Epithelial cell of prostate (primary cell): ENCODE measurements at places on chromosomes 3 and 15.

DNA sequence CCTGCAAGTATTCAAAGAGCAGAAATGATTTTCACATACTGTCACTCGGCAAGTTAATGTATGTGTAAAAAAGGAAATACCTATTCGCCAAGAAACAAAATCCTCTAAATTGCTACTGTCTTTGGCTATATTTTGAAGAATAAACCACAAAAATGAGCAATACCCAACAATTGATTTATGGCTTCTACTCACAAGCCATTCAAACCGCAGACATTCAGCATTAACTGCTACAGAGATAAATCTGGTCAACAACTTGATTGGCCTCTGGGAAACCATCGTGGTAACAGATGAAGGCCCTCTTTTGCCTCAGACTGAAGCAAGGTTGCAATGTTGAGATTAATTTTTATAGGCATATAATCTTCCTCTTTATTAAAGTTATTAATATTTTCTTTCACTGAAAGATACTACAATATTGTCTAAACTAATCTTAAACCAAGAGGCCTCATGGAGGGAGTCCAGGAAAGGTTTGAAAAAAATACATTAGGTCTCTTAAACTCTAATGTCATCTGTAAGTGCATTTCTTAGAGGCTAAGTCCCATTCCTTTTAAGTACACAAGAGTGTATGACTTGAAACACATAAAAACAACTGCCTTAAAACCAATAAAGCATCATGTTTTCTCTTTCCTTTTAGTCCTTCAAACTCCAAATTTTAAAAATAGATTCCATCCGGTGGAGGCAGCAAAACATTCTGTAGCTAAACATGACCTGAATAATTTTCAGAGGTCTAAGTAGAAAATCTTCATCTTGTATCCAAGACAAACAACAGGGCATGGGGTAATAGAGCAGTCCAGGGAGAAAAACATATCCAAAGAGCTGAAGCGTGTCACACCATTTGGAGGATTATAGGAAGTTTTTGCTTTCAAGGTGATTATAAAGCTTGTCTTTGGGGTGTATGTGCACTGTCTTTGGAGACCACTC lies 162.4 kb upstream of the TGFBR2 start:
- no peak for DNase-seq

DNA sequence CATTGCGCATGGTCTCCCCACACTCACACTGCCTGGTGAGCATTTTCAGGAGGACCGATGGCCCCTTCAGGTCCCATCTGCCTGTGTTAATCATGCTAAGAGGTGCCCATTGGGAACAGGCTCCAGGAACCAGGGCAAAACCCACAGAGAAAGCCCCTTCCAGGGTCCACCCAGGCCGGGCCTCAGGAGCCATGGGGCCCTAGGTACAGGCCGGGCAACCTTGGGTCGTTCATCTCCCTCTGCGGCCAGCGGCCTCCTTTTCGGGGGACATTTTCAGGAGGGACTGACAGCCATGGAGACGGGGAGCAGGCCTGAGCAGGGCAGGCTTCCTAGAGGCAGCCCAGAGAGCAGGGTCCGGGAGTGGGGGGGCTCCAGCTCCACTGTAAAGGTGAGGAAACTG lies 68.0 kb upstream of the TAMM41 start:
- DNase-seq, result no peak

DNA sequence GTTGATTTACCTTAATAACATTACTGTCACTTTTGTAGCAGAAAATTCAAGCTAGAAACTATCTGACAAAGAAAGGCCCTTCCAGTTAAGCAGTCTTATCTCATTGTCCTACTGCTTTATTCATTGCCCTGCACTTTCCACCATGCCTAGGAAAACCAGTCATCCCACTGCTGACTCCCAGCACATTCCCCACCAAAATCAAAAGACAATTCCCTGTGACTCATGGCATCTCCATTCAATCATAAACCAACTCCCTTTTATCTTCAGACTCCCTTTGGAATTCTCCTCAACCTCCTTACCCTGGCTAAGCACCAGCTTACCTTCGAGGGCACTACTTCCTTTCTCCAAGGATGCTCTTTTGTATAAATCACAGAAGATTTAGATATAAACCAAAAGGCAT lies 184.3 kb downstream of the PLCH1 start:
- no peak for DNase-seq

- no peak for DNase-seq
Observed at GRCh38 chr15:101303408-101303807, 8.4 kb upstream of the SNRPA1 start.

GRCh38 chr3:139836698-139837464 lies 98.1 kb upstream of the CLSTN2 start:
- no peak for DNase-seq

DNA sequence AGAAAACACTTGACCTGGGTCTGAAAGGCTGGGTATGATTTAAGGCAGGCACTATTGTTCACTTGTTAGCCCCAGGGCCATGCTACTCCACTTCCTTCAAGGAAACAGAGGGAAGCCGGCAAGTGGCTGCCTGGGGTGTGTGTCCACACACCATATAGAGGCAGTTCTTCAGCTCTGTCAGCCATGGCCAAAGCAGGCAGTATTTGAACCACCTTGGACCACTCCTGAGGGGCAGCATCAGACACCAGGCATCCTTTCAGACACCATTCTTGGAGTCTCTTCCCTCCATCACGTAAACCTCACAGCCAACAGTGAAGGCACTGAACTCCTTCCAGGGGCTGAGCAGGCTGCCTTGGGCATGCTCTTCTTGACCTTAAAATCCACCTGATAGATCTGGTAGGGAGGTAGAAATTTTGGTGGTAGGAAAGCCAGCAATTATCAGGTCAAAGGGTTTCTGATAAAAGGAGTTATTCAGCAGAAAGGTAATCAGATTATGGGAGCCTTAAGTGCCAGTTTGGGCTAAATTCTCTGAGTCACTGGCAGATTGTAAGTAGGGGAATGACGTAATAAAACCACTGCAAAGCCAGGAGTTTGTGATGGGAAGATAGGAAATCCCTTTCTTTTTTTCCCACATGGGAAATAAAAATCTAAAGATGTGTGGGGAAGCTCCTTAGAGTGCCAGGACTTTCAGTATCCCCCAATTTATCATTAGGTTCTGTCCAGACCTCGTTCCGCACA lies 20.2 kb downstream of the TGFBR2 start:
- no peak for DNase-seq

DNA sequence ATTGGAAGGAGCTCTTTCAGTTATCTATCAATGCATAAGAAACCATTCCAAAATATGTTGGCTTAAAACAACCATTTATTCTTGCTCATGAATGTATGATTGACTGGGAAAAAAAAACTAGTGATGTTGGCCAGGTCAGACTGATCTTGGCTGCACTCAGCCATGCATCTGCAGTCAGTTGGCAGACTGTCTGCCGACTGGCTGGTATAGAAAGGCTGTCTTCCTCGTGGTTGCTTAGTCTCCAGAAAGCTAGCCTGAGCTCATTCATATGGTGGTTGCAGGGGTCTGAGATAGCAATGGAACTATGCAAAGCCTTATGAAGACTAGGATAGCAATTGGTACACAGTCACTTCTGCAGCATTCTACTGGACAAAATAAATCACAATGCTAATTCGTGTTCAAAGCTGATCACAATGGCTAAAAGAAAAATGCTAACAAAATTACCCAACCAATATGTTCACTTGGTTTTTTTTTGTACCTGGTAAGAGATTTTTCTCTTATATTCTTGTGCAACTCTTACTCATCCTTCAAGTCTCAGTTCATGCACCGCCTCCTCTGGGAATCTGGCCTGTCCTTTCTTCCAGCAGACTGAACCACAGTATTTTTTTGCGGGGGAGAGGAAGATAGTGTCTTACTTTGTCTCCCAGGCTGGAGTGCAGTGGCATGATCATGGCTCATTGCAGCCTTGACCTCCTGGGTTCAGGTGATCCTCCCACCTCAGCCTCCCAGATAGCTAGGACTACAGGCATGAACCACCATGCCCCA lies 126.8 kb downstream of the KCNAB1 start:
- no peak for DNase-seq

DNA sequence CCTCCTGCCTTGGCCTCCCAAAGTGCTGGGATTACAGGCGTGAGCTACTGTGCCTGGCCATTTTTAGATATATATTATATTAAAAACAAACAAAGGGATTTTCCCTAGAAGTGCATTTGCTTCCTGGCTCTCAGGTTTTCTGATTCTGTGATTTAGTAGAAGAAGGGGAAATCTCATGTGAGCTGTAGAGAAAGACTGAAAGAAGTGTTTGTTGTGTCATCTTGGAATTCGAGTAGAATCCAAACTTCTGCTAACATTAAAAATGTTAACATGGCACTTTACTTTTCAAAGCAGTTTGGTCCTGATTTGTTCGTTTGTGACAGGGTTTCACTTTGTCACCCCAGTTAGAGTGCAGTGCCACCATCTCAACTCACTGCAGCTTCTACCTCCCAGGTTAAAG lies 34.9 kb downstream of the IQGAP1 start:
- DNase-seq, result no peak

GRCh38 chr3:158434412-158435038 lies 136.5 kb upstream of the MLF1 start:
- DNase-seq, result no peak

DNA sequence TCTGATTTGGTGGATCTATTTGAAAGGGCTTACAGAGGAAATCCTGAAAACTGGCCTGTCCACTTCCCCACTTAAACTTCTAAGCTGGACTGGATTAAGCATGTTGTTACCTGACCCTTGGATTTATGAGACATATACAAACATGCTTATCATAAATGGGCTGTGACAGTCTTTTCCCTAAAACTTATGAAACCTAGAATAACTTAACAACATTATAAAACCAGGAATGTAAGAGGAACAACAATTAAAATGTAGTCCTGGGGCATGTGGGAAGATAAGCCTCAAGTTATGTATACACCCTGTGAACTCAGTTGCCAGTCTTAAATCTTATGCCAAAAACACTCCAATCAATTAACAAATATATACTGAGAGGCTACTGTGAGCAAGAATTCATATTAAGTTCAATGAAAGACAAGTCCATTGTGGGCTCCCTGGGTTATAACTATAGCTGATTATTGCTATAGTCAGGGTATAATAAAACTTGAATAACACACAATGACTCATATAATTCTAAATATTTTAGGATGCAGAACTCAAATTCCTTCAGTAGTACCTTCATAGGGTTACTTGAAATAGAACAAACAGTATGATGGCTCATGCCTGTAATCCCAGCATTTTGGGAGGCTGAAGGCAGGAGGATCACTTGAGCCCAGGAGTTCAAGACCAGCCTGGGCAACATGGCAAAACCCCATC lies 87.2 kb upstream of the PPIB start:
- peak; percentile 29 for DNase-seq

GRCh38 chr15:73928971-73929627 lies 2.8 kb downstream of the LOXL1 start:
- DNase-seq, result no peak

- DNase-seq, result no peak
Observed at GRCh38 chr15:90300988-90301706, 35.7 kb downstream of the NGRN start.

DNA sequence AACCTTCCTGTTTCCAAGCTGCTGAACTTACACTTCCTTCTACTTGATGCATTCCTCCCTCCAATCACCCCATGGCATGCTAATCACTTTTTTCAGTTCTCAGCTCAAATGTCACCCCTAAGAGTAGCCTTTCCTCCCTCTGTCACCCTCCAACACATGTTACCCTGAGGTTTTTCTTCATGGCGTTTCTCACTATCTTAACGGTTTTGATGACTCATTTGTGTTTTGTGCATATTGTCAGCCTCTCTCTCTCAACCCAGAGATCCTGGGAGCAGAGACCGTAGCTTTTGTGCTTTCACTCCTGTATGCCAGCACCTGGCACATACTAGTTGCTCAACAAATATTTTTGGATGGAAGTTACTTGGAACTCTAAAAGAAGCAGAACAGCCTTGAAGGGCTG lies 24.5 kb downstream of the LRRC3B start:
- no peak for DNase-seq

- no peak for DNase-seq
Observed at GRCh38 chr3:167909504-167909896, 174.0 kb downstream of the SERPINI1 start.

GRCh38 chr3:55442861-55443260 lies 44.2 kb downstream of the WNT5A start:
- DNase-seq, result no peak

DNA sequence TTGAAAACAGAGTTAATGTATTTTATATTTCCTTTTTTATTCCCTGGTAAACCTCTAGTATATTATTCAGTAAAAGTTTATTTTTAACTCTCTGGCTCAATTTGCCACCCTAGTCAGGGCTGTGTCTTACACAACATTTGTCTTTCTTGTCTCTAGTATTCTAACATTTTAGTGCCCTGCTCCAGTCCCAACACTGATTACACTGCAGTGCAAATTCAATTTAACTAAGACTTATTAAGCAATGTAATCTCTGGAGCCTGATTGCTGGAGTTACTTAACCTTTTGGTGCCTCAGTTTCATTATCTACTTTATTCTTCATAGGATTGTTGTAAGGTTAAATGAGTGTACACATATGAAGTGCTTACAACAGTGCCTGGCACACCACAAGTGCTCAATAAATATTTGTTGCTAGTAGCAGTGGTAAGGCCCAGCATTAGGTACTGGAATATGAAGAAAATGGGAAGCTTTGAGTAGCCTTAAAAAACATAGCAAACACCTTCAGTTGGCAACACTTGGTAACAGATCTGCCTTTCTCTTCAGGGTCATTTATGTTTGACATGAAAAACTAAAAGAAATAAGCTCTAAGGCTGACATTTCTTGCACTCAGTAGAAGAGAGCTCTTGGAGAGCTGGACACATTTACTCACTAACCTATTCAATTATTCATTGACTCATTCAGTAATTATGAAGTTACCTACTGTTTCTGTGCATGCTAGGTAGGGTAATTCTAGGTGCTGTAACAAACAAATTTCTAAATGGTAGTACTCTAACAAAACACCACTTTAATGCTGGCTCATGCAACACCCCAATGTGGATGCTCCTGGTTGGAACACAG lies 364.5 kb upstream of the EPHA3 start:
- no peak for DNase-seq

DNA sequence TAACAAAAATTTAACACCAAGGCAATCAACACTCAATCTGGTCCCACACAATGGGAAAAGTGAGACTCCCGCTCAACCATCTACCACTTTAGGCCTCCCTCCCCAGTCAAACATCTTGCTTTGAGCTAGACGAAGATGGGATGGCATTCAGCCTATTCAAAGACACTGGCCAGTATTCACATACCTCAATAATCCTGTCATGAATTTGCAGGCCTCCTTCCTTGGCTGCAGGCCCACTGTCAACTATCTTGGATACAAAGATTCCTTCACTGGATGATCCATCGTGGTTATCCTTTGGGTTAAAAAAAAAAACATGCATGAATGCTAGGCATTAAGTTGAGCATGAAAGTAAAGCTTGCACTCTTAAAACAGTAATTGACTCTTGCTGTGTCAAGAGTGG lies 22.6 kb downstream of the PDZRN3 start:
- no peak for DNase-seq

DNA sequence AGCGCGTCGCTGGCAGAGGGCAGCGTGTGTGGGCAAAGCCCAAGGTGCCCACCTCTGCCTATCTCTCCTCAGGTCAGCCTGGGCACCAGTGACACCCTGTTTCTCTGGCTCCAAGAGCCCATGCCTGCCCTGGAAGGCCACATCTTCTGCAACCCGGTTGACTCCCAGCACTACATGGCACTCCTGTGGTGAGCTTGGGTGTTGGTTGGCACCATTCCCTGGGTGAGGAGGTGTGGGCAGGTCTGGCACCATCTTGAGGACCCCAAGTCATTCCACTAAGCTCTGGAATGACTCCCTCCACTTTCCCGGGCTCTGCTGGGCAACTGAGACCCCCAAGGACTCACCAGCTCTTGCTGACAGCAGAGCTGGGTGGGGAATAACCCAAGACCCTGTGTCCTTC lies 28.5 kb downstream of the XYLB start:
- no peak for DNase-seq
